Stimulated activated CD4-positive, alpha-beta T cell treated with anti-CD3 and anti-CD28 coated beads, TNF-alpha, amount 100 ng/mL, for 1 hour (primary cell): ENCODE measurements at places on chromosomes 3 and 15.

GRCh38 chr15:73694419-73694818 is 10.2 kb downstream of the CD276 start:
- no peak for DNase-seq

DNA sequence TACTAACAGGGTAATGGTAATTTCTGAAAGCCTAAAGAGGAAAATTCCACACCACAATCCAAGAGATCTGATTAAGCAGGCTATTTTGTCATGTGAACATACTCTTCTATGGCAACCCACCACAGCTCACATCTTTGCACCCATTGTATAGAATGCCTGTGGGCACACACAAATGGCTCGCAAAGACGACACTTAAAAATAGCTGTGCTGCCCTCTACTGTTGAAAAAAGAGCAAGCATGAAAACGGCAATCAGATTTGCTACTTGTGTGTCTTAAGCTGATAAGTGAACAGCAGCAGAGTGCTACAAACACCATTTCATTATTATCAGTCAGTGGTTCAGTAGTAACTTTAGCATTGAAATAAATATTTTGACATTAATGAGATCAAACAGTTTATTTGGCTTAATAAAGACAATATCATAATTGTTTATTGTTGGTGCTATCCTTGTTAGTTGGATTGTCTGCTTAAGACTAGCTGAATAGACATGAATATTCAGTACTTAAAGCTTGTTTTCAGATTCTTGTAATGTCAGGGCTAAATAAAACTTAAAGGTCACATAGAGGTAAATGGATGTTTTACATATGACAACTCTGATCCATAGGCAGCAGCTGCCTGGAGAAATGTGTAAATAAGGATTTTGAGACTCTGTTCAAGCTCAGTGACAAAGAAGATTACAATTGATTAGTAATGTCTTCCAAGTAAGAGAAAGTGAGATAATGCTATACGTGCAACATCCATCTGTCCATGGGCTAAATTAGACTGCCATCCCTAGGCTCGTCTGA is 199.1 kb downstream of the LRRN1 start:
- DNase-seq: no peak

DNA sequence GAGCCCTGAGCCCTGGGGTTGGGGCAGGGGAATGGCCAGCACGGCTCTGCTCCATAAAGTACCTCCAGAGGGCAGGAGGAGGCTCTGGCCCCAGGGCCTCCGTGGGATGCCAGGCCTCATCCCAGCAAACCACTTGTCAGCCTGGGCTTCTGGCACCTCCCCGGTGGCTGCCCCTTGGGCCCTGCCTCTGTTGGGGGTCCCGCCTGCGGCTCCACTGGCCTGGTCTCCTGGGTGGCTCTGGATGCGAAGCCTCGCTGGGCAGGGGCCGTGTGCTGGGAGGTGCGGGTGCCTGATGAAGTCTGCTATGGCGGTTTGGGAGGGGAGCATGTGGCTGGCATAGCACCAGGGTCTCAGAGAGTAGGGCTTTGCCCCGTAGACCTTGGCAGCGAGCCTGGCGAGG is 37.6 kb downstream of the PLXNA1 start:
- no peak for DNase-seq

GRCh38 chr3:31050296-31050695 is 155.8 kb upstream of the GADL1 start:
- no peak for DNase-seq

GRCh38 chr3:101897013-101897412 is 47.7 kb downstream of the NFKBIZ start:
- no peak for DNase-seq

GRCh38 chr15:52567871-52568600 is 794 bp downstream of the ARPP19 start:
- DNase-seq: no peak
